ENCODE measurements at places on chromosomes 6 and 20. TPM values are rescaled to one million over a fixed set of nuclear protein-coding genes. Genes with fewer than 3 reads are reported as not detected.
A peak's percentile ranks its signal among the peaks of the same experiment; 100 is the strongest.

DNA sequence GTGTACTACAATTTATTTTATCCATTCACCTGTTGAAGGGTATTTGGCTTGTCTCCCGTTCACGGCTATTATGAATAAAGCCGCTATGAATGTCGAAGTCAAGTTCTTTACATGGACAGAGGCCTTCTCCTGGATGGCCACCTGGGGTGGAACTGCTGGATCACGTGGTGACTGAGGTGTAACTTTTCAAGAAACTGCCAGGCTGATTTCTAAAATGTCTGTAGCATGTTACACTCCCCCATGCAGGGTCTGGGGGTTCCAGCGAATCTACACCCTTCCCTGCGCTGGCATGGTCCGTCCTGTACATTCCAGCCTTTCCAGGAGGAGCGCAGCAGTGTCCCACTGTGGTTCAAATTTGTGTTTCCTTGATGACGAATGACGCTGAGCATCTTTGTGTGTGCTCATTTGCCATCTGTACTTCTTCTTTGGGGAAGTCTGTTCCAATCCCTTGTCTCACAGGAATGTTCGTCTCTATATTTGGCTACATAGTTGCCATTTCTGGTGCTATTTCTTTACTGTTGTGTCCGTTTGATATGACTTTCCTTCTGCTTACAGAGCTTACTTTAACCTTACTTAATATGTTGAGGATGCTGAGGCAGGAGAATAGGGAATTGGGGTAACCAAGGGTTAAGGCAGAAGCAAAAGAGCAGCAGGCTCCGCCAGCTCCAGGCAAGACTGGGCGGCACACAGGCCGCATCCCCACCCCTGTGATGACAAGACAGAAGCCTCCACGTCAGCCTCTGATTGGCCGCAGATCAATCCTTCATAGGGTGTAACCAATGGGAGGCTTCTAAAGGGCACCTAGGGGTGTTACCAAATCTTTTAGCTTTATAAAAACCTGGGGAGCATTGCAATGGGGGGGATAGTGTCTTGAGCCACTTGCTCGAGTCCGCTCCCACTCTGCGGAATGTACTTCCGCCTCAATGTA is 106.6 kb downstream of the TAF4 start:
- no peaks in the 10 kb centered on the region for H3K36me3 ChIP-seq
- H3K27ac ChIP-seq = no peak overlapping the region
- no peaks in the 10 kb centered on the region for H3K4me1 ChIP-seq
- no peaks in the 10 kb centered on the region for H3K27me3 ChIP-seq
- no peak overlapping the region for H3K4me3 ChIP-seq
- no peak for DNase-seq

GRCh38 chr20:6055981-6056569 is 2.2 kb upstream of the LRRN4 start:
- H3K4me1 ChIP-seq = peaks cover 22% of the 10 kb centered on the region
- H3K27me3 ChIP-seq = no peaks in the 10 kb centered on the region
- no peak overlapping the region for H3K27ac ChIP-seq
- no peak overlapping the region for H3K4me3 ChIP-seq

DNA sequence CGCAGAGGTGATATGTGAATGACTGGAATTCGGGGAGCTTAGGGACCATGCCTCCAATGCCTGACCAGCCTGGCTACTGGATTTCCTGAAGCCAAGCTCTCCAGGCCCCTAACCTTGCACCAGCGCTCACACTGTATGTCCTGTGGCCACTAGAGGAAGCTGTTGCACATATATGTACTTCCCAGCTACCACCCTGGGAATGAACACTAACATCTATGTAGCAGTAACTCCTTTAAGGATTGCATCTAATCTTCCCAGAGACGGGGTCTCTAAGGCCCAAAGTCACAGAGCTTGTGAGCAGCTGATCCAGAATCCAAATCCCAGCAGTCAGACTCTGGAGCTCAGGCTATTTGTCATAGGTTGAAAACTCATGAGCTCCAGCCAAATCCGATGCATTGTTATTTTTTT is 20.4 kb upstream of the BPIFB1 start:
- peak; percentile 50 for DNase-seq
- no peak overlapping the region for H3K27ac ChIP-seq
- no peak overlapping the region for H3K4me3 ChIP-seq
- no peaks in the 10 kb centered on the region for H3K27me3 ChIP-seq
- H3K36me3 ChIP-seq = no peaks in the 10 kb centered on the region

DNA sequence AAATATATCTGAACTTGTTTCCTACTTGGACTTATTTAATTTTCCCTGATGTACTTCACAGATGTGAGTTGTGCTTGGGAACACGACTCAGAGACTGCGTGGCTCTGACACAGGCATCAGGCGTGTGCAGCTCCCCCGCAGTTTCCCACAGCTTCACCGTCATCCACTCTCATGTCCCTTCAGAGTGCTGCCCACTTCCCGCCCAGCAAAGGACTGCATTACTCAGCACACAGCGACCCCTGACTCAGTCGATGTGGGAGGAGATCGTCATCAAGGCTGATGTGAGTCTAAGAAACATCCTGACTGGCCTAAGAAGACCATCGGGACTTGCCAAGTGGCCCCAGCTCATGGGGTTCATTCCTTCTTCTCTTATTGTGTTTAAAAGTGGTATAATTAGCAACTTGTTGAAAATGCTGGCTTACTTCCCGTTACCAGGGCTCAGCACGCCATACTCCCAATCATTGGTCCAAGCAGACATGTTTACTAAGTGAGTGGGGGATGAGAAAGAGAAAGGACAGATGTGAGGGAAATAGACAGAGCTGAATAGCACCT is 539.4 kb upstream of the JARID2 start:
- H3K27me3 ChIP-seq = no peaks in the 10 kb centered on the region
- DNase-seq = no peak
- H3K36me3 ChIP-seq = no peaks in the 10 kb centered on the region
- peaks cover 8% of the 10 kb centered on the region for H3K4me1 ChIP-seq
- H3K27ac ChIP-seq = no peak overlapping the region

GRCh38 chr6:37432590-37432915 is 468 bp upstream of the CMTR1 start:
- H3K4me1 ChIP-seq = peaks cover 4% of the 10 kb centered on the region
- H3K27me3 ChIP-seq = no peaks in the 10 kb centered on the region
- DNase-seq = no peak
- H3K36me3 ChIP-seq = peaks cover 15% of the 10 kb centered on the region

GRCh38 chr6:71383901-71384489 is 95.4 kb downstream of the OGFRL1 start:
- no peaks in the 10 kb centered on the region for H3K27me3 ChIP-seq
- H3K4me1 ChIP-seq = peaks cover 28% of the 10 kb centered on the region
- H3K27ac ChIP-seq = no peak overlapping the region
- peak; percentile 19 for DNase-seq

GRCh38 chr6:135910790-135911618 is 59.5 kb downstream of the PDE7B start:
- peaks cover 6% of the 10 kb centered on the region for H3K4me1 ChIP-seq
- no peak for DNase-seq
- H3K36me3 ChIP-seq = no peaks in the 10 kb centered on the region

- DNase-seq = no peak
- H3K36me3 ChIP-seq = no peaks in the 10 kb centered on the region
- no peaks in the 10 kb centered on the region for H3K27me3 ChIP-seq
- no peak overlapping the region for H3K27ac ChIP-seq
- no peaks in the 10 kb centered on the region for H3K4me1 ChIP-seq
- H3K4me3 ChIP-seq = no peak overlapping the region
Measured at GRCh38 chr6:115594891-115595290, 465.8 kb downstream of the FRK start.

DNA sequence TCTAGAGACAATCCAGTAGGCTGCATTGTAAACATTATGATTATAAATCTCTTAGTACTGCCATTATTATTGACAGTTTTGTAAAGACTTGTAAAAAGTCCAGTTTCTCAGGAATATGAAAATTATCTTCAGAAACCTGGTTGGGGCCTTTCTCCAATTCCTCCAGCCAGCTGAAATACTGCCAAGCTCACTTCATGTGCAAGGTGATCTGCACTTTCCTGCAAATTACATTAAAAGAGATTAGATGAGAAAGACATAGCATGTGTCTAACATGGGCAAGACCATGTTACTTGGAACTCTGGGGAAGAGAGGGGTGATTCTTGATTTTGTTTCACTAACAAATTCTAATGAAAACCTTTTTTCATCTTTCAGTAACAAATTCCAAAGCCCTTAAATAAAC is 24.0 kb downstream of the PGM3 start:
- H3K4me3 ChIP-seq = no peak overlapping the region
- no peaks in the 10 kb centered on the region for H3K4me1 ChIP-seq
- H3K36me3 ChIP-seq = peaks cover 85% of the 10 kb centered on the region
- no peak for DNase-seq
- no peaks in the 10 kb centered on the region for H3K27me3 ChIP-seq

DNA sequence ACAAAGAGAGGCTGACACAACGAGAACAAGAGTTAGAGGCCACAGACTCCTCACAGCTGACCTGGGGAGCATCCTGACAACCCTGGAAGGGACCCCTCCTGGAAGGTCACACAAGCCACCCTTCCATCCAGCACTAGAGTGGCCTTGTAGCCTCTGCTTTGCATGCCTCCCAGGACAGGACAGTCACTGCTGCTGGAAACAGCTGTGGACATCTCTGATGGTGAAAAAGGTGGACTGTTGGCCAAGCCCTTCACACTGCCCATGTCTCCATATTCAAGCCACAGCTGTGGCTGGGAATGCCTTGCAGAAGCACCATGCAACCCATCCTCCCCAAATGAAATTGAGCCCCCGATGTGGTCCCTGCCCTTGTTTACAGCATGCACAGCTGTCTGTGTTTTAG is 102.1 kb upstream of the SRSF6 start:
- DNase-seq = no peak
- no peaks in the 10 kb centered on the region for H3K36me3 ChIP-seq
- H3K4me1 ChIP-seq = no peaks in the 10 kb centered on the region
- no peak overlapping the region for H3K4me3 ChIP-seq
- H3K27ac ChIP-seq = no peak overlapping the region

DNA sequence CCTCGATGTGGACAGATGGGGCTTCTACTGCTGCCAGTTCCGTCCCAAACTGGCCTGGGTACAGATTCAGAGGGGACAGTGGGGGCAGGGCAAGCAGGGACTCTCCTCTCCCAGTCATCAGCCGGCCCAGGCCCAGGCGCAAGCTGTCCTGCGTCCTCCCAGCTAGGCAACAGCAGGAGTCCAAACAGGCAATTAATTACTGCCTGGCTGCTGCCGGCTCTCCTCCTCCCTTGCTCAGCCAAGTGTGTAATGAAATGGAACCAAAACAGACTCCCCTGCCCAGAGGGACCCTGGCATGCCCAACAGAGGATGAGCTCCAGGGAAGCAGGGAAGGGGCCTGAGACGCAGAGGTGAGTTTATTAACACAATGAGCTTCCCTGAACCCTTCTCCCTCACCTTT is 17.8 kb upstream of the SLC32A1 start:
- H3K36me3 ChIP-seq = no peaks in the 10 kb centered on the region
- no peak overlapping the region for H3K4me3 ChIP-seq
- H3K4me1 ChIP-seq = no peaks in the 10 kb centered on the region

- H3K27me3 ChIP-seq = no peaks in the 10 kb centered on the region
- DNase-seq = peak; percentile 92
Measured at GRCh38 chr6:4606821-4607704, 169.1 kb upstream of the CDYL start.

- DNase-seq = no peak
- no peak overlapping the region for H3K4me3 ChIP-seq
- no peaks in the 10 kb centered on the region for H3K27me3 ChIP-seq
- no peaks in the 10 kb centered on the region for H3K36me3 ChIP-seq
- no peak overlapping the region for H3K27ac ChIP-seq
Measured at GRCh38 chr6:6591778-6592465, 3.4 kb downstream of the LY86 start.

DNA sequence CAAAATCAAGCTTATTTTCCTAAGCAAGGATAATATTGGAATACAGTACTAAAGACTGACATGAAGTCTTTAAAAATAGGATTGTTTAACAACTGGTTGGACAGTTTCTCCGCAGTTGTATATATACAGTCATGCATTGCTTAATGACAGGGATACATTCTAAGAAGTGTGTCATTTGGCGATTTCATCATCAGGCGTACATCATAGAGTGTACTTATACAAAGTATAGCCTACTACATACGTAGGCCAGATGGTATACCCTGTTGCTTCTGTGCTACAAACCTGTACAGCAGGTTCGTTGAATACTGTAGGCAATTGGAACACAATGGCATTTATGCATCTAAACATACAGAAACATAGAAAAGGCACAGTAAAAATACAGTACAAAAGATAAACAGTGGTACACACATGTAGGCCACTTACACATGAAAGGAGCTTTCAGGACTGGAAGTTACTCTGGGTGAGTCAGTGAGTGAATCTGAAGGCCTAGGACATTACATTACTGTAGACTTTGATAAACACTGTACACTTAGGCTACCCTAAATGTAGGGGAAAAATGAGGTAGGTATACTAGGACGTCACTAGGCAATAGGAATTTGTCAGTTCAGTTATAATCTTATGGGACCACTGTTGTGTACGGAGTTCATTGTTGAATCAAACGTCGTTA is 20.1 kb downstream of the HECA start:
- no peak for DNase-seq
- H3K27me3 ChIP-seq = no peaks in the 10 kb centered on the region
- H3K4me3 ChIP-seq = no peak overlapping the region
- no peaks in the 10 kb centered on the region for H3K36me3 ChIP-seq
- peaks cover 8% of the 10 kb centered on the region for H3K4me1 ChIP-seq
- H3K27ac ChIP-seq = no peak overlapping the region

DNA sequence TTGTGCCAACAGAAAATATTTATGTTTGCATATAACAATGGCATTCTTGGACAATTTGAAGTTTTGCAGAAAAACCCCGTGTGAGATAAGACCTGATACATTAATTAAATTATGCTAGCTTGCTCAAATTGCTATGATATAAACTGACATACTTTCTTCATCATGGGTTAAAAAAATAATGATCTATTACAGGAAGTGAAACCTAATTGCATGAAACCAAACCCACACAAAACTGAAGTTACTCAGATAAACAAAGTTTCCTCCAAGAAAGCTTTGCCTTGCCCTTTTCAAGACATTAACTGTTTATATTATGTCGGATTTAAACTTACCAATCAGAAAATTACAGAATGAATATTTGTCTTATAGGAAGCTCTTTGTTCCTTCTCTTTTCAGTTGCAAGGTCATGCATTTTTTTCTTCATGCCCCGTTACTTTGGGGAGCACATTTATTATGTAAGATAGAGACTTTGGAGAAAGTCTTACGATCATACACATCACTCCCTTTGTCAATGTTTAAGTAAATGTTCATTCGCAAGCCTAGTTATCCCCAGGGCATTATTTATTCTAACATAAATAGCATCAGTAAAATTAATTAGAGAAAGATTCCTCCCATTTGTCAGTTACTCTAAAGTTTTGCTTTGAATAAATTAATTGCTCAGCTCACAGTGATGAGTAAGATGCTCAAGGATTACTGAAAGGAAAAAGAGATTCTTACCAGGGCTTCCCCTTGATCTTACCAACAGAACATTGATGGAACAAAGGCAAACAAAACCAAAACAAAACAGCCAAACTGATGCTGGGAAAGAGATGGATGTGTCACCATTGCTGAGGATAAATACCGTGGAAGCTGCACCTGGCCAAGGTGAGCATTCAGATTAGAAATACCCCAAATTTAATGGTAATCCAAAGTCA is 14.8 kb upstream of the TMEM244 start:
- DNase-seq = no peak
- no peaks in the 10 kb centered on the region for H3K4me1 ChIP-seq
- no peaks in the 10 kb centered on the region for H3K27me3 ChIP-seq
- H3K36me3 ChIP-seq = no peaks in the 10 kb centered on the region

GRCh38 chr20:572727-573126 is 29.1 kb upstream of the CSNK2A1 start:
- H3K4me1 ChIP-seq = peaks cover 11% of the 10 kb centered on the region
- H3K36me3 ChIP-seq = no peaks in the 10 kb centered on the region
- H3K27ac ChIP-seq = no peak overlapping the region
- H3K27me3 ChIP-seq = no peaks in the 10 kb centered on the region
- no peak overlapping the region for H3K4me3 ChIP-seq

CST2 gene
- not detected for total RNA-seq

MUC21 gene
- not detected for total RNA-seq

CEP43 gene
- 32.5 TPM for total RNA-seq

SYNGAP1 gene
- total RNA-seq = 12.6 TPM
